CD4-positive, alpha-beta T cell treated with Interleukin-2 at 100 ng/mL for 4 hours (primary cell): ENCODE measurements at places on chromosomes 13 and 19.

DNA sequence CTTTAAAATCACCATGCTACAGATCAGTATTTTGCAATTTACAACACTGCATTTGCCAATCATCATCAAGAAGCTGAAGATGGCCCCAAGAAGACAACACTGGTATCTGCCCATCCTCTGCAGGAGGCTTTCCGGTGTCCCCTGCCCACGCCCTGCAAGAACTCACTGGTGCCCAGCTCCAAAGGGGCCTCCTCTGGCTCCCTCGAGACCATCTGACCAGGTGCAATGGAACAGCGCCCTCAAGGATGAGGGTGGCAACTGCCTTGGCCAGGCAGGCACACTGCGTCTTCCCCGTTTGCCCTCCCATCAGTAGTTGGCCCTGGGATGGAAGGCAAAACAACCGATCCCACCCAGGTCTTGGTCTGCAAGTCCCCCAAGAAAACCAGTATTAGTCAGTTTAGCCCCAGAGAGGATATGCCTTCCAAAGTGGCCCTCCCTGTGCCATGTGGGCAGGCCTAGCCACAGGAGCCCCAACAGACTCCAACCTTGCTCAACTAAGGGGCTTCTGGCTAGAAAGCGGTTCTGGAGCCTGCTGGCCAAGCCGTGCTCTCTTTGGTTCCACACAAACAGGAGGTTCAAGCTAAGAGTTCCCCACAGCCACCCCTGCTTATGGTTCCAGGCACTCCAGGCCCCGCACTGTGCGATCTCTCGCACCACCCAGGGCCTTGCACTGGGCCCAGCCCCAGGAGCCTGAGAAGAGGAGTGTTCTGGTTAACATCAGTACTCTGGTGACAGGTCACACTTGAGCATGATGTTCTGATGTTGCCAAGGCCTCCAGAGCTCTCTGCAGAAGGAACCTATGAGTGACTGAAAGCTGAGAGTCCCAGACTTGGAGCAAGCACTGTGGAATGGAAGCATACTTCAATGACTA, 4.7 kb downstream of the PCID2 start:
- no peak for DNase-seq

GRCh38 chr13:53197424-53197823, 168.8 kb downstream of the OLFM4 start:
- no peak for DNase-seq

GRCh38 chr13:42623916-42624315, 50.0 kb downstream of the TNFSF11 start:
- no peak for DNase-seq

DNA sequence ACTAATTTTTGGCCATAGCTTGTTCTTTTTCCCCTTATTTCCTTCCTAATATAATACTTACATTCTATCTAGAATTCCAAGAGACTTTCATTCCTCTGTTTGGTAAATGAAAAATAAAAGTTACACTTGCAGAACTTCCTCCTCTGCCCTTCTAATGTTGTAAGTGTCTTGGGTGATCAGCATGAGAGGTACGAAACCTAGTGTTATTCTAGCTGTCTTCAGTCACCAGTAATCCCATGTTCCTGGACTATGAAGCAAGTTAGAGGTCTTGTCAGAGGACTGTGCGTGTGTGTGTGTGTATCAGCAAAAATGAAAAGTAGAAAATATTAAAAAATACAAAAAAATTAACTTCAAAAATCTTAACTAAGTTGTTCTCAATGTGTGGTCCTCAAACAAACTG, 307.0 kb downstream of the SPRY2 start:
- no peak for DNase-seq

DNA sequence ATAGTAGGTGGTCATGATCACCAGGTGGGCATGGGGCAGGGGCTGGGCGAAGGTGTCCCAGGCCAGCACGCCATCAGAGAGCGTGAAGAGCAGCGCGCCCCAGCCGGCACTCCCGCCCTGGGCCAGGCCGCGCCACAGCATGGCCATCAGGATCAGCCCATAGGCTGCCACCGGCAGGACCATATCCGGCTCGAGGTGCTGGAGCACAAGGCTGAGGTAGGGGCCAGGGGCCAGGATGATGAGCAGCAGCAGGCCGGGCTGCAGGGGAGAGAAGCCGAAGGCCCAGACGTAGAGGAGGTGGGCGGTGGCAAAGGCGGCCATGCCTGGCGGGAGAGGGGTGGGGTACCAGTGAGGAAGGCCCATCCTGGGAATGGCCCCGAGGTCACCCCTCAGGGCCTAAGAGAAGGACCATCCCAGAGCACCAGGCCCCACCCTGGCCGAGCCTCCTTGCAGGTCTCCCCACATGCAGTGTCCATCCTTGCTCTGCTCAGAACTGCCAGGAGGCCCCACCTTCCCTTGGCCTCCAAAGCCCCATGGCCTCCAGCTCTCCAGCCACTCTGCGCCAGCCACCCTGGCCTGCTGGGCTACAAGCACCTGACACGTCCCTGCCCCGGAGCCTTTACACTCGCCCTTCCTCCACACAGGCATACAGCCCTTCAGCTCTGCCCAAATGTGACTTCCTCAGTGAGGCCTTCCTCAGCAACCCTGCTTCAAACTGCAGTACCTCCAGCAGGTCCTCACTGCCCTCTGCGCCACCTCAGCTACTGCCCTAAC, 1.1 kb downstream of the TMEM86B start:
- no peak for DNase-seq

- DNase-seq = peak; percentile 65
Observed at GRCh38 chr19:55251341-55252081, 7.3 kb downstream of the PPP6R1 start.

DNA sequence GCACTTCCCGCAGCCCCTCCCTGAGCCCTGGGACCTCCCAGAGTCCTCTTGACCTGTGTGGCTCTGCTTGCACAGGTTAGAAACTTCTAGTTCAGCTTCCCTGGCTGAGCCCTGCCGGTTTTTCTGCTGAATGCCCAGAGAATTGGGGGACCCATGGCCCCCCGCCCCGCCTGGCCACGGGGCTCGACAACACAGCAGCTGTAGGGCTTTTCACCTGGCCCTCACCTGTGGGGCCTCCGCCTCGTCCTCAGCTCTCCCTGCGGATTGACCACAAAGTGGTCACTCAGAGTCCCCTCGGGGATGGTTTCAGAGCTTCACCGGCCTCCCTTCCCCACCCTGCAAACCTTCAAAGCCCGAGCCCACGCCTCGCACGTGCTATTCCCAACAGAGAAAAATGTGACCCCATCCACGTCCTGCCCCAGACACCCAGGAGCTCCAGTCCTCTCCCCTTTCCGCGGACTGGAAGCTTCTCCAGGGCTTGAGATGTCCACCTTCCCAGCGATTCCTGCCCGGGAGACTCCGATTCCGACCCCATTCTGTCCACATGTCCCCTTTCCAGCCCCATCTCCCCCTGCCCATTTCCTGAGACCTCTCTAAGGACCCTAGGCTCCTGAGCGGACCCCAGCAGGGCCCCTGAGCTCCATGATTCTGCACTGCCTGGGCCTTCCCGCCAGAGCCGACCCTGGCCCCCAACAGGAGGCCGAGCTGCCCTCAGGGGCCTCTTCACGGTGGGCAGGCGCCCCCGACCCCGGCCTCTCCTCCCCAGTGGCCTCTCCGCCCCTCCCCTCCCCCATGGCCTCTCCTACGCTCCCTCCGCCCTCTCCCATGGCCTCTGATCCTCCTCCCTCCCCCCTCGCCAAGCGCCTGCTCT, 41.9 kb downstream of the ANKRD10 start:
- no peak for DNase-seq

DNA sequence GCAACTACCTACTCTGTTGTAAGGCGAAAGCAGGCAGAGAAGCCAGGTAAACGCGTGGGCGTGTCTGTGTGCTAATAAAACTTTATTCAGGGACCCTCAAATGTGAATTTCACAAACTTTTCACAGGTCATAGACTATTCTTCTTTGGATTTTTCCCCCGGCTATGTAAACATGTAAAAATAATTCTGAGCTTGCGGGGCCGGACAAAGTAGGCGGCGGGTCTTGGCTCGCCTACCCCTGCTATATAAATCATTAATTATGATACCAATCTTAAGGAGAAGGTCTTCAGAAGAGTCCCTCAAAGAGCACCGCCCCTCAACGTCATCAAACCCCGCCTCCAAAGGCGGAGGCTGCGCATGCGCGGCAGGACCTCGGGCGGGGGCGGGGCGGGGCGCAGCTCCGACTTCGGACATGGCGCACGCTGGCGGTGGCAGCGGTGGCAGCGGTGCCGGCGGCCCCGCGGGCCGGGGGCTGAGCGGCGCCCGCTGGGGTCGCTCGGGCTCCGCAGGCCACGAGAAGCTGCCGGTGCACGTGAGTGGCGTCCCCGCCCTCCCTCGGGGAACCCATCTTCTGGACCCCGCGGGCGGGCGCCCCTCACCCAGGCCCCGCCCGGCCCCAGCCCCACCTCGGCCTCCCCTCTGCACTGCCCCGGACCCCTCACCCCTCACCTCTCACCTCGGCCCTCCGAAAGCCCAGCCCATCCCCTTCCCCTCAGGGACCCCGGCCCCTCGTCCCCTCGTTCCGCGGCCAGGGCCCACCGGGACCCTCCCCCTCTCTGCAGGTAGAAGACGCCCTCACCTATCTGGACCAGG, at the start of gene SIN3B:
Gene SIN3B (plus strand): TSS at position 389 of the 812 bp plus-strand sequence. CDS start 23 bp downstream, at position 412.
- peak; percentile 91 for DNase-seq

- no peak for DNase-seq
Observed at GRCh38 chr13:101474419-101474957, 22.0 kb downstream of the ITGBL1 start.

- DNase-seq = no peak
Observed at GRCh38 chr13:32956595-32956933, 59.7 kb upstream of the KL start.

GRCh38 chr13:100541897-100542825, 46.4 kb downstream of the GGACT start:
- no peak for DNase-seq

GRCh38 chr13:69274231-69274630, 833.4 kb upstream of the ATXN8OS start:
- no peak for DNase-seq

DNA sequence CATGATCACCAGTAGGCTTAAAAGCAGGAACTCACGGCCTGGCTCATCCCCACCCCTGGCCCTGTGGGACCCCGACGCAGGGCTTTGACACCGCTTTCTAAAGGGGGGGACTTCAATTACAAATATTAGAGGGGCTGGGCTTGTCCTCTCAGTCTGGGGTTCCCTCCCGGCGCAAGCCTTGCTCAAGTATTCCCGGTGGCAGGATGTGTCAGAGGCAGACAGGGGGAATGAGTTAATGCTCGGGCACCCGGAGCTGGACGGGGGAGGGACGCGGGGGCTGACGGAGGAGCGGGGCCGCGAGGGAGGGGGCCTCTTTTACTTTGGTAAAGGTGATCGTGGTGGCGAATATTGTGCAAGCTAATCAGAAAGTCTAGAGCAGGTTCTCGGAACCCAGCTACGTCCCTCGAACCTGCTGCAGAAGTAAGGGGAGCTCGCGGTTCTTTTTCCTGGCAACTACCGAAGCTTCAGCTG, 1.1 kb downstream of the FGF14 start:
- DNase-seq = no peak

DNA sequence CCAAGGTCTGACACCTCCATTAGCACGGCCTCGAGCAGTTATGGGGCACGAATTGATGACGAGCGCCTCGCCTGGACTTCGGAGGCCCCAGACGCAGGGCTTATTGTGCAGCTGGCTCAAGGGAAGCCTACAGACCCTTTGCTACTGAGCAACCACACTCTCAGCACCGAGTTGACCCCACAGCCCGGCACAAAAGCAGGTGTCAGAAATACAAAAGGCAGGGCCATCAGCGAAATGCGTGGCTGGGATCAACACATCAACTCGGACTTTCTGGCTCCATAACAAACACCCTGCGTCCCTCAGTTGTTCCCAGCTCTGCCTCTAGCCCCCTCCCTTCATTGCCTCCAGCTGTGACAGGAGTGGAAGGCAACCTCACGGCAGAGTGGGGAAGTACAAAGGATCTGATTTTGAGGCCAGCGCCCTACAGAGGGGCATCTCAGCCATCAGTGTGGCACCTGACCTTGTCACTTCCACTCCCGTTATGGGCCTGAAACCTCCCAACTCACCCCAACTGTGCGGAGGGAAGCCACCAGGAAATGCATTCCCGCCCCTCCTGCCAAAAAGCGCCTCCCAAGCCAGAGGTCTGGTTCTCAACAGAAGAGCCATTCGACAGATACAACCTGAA, 18.0 kb downstream of the PEPD start:
- DNase-seq = no peak

GRCh38 chr19:27865927-27866777, 1346.8 kb downstream of the UQCRFS1 start:
- no peak for DNase-seq

GRCh38 chr19:5048091-5048726, 79.3 kb downstream of the KDM4B start:
- DNase-seq = peak; percentile 51

- no peak for DNase-seq
Observed at GRCh38 chr13:113747291-113747833, 11.7 kb upstream of the TMEM255B start.

- no peak for DNase-seq
Observed at GRCh38 chr13:30702006-30702405, 33.3 kb upstream of the ALOX5AP start.

GRCh38 chr19:30663611-30664174, 291.5 kb downstream of the ZNF536 start:
- DNase-seq = no peak

DNA sequence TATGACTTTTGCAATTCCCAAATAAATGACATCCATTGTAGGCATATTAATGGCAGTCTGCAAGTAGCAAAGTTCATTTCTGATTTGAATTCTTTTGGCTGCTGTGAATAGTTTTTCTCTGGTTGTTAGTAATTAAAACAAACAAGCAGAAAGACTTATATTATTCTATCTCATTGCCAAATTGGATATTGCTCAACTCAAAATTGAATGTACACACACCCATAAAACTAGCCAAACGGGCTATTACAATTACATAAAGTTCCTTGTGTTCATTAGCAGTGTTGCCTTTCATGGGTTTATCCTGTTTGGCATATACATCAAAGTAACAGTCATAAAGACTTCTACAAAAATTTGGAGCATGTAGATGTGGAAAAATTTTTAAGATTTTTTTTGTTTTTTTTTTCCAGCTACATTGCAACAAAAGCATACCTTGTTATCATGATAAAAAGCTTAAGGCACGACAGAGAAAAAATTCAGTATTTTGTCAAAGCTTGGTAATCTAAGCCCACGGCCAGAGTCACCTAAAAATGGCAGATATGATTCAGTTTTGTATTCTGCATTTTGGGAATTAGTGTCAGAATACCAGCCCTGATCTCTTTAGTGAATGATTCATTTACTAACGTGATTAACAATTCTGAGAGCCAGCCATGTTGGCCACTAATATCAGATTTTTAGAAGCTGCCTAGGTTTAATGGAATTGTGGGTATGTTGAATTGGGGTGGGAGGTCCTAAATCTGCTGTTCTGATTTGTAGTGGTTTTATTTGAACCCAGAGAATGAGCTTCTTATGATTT, 108.4 kb downstream of the KLF5 start:
- no peak for DNase-seq
